RWPE1 (cell line): ENCODE measurements at places on chromosomes 3 and 15.

- DNase-seq: no peak
Measured at GRCh38 chr3:4600493-4600892, 107.3 kb downstream of the ITPR1 start.

GRCh38 chr3:94336046-94336753, 273.3 kb downstream of the NSUN3 start:
- DNase-seq: peak; percentile 19

DNA sequence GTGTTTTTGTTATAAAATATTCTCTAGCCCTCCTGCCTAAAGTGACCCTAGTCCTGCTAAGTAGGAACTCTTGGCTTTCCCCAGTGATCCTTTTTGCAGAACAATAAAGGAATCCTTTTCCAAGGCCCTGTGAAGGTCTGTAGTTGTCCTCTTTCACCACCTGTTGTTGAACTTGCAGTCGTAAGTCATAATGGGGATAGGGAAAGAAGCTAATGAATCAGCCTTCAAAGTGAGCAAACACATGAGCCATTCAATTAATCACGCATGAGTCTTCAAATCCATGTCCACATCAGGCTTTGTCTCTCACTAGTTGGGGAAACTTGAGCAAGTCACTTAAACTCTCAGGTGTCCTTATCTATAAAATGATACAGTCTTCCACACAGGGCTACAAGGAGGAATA, 27.6 kb downstream of the ZNF860 start:
- peak; percentile 25 for DNase-seq

DNA sequence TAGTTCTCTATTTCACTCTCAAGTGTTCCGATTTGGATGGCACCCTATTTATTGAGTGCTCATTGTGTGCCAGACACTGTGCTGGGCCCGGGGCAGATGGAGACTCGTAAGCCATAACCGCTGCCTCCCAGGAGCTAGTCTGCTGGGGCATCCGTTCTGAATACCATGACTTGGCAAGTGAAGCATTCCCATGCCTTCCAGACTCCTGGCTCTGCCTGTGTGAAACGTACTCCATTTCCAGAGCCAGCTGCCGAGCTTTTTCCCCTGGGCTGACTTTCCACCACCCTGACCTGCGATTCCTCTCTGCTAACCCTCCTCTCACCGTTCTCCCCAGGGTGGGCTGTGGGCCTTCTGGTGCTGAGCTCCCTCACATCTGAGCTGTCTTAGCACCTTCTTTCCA, 303.1 kb upstream of the CTDSPL start:
- DNase-seq: no peak

DNA sequence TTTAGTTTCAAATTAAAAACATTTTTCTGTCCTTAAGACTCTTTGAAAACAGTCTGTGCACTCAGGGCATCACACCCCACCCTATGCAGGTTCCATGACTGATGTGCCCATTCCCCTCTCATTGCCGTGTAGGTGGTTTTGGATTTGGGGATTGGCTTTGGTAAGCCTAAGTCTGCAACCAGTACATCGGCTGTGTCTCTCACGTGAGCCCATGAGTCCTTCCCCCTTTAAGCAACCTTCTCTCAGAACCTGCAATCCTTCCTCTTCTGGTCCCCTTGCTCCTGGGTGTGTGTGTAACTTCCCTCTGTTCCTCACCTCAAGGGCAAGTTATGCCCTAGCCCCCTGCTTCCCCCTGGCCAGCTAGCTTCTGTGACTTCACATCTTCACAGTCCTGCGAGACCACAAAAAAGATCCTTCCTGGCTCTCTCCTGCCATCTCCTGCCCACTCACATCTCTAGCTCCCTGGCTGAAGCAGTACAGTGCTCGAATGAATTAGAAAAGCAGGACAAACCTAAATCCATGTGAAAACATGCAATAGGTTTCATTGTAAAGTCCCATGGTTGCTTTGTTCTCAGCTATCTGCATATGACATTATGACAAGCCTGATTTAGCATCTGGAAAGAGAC, 126.7 kb downstream of the UACA start:
- no peak for DNase-seq

- DNase-seq: peak; percentile 41
Measured at GRCh38 chr15:58770519-58770856, 614 bp upstream of the MINDY2 start.

DNA sequence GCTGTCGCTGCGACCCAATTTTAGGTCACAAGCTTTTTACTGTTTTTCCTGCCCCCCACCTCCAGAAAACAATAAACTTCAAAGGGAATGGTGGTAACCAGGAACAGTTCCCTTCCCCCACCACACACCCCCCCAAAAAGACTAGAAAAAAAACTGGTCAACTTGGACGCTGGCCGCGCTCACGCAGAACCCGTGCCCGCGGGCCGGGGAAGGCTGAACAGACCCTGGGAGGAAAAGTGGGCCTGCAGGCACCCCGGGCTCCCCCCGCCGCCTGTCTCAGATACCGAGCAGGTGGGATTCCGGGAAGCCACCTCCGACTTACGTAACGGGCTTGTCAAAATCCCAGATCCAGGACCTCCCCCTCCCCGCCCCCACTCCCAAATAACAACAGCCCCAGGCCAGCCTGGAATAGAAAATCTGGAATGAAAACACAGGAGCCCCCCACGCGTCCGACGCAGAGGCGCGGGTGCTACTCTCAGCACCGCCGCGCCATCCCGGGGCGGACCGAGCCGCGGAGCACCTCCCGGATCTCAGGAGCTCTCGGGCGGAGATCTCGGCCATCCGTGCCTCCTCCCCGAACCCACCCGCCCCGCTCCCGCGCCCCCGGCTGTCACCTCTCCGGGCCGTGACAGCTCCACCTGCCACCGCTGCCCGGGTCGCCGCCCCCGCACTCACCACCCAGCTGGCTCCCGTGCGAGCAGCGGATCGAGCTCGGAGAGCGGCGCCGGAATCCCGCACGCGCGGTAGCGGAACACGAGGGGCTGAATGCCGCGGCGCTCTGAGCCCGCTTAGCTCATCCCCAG, 557 bp downstream of the DENND4A start:
- DNase-seq: peak; percentile 41

- no peak for DNase-seq
Measured at GRCh38 chr3:28672406-28672805, 323.8 kb upstream of the AZI2 start.

DNA sequence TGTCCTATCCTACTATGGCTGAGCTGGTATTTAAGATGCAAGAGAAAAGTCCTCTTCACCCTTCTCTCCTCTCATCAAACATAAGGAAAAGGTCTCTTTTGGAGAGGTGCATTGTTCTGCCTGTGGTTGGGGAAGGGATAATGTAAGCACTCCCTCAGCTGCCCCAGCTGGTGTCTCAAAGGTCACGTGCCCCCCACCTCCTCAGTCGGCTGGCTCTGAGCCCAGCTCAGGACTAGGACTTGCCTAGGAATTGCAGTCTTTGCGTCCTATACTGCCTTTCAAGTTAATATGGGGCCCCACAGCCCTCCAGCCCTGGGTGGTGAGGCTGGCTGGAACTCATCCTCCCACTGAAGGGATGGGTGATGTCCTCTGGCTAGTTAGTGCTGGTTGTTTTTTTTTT, 29.7 kb downstream of the OR4F15 start:
- no peak for DNase-seq

- DNase-seq: no peak
Measured at GRCh38 chr3:73874606-73875369, 250.0 kb upstream of the PDZRN3 start.

DNA sequence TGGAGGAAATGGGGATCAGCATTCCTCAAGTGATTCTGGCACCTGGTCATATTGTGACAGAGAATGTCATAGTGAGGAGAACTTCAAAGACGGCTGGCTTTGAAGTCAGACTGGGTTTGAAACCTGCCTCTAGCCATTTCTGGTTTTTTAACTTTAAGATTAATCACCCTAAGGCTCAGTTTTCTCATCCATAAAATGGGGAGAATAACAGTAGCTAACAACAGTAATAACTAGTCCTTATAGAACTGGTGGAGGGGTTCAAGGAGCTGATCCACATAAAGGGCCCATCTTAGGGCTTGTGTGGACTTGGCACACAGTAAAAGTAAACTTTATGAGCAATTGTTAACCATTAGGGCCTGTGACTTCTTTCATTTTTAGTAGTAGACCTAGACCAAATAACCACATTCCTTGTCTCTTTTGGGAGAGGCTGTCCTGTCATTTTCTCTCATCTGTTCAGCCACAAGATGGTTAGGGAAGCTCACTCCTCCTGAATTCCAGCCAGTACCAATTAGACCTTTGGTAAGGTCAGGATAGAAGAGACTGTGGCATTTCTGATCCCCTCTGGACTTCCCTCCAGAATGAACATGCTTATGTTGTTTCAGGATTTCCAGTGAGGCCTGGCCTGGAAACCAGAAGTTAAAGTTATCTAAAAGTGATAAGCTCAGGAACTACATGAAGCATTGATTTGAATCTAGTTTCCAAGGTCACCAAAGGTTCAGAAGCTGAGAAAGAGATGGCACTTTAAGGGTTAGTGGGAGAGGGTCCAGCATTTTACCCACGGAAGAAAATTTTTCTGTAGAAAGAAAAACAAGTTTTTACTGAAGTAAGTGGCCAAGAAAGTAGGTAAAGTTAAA, 159.3 kb upstream of the DPH6 start:
- no peak for DNase-seq

- DNase-seq: no peak
Measured at GRCh38 chr15:101709466-101709865, 14.8 kb downstream of the TARS3 start.

- DNase-seq: no peak
Measured at GRCh38 chr3:9778143-9779074, 8.7 kb upstream of the CAMK1 start.

DNA sequence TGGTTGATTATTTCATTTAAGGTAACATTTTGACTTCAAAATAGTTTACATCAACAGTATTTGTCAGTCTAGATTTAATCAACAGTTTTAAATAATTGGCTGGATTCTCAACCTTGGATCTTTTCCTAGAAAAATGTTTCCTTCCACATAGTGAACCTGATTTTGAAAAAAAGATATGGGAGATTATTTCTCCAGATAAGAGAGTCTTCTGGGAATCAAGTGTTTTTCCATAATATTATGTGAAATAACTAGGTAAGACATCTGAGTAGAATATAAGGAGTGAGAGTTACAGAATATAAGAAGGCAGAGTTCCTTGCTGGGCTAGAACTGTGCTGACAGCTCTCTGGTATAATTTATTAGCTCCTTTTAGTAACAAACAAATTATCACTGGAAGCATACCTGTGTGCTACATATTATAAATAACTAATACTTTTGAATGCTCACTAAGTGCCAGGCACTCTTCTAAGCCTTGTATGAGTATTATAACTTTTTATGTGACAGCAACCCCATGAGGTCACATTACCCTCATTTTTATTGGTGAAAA, 18.8 kb upstream of the TNFSF10 start:
- no peak for DNase-seq

DNA sequence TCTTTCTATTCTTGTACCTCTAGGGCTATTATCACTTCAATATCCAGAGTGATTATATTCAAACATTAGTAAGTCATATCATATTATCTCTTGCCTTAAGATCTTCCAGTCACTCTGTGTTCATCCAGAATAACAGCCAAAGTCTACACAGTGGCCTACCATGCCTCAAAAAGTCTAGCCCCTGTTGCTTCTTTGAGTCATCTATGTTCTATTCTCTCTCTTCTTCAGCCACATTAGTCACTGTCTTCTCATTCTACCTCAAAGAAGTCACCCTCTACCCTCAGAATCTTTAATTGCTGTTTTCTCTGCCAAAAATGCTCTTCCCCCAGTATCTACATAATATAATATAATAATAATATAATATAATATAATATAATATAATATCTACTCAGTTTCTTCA, 356.0 kb downstream of the NLGN1 start:
- DNase-seq: no peak

DNA sequence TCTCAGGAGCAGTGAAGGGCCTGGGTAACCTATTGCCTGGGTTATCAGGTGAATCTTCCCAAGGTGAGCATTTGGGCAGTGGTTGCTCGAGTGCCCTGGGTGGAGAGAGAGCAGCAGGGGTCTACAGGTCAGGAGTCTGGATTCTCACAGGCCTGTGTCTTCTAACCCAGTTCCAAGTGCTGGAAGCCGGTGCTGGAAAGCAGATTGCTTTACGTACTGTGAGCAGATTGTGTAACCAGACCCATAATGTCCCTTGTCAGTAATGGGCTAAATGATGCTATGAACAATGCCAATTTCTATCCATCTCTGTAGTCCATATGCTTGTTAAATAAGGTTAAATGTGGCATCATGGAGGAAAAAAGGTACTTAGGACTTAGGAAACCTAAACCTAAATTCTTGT, 106.5 kb downstream of the TPRG1 start:
- no peak for DNase-seq

DNA sequence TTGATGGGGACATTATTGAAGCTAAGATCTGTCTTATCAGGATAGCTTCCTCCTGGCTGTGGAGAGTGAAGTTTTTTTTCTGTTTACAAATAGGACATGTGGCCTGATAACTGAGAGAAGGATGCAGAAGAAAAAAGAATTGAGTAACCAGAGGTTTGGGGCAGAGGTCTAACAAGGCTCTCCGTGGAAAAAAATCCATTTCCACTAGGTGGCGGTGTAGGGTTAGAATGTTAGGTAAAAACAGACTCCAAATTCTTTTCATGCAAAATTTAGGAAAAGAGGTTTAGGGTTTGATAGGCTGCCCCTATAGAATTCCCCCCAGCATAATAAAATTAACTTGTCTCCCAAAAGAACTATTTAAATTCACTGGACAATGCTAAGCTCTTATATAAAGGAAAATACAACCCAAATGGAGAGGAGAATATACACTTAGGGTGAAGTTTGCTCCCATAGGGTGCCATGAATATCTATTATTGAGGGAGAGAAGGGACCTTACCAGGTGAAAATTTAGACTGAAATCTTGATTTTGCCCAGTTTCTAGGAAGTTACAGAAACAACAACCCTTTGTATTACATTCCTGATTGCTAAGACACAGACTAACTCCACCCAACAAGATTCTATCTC, 1560.4 kb downstream of the OTOL1 start:
- DNase-seq: peak; percentile 38

GRCh38 chr3:184129012-184129411, 6.1 kb upstream of the EIF2B5 start:
- no peak for DNase-seq

DNA sequence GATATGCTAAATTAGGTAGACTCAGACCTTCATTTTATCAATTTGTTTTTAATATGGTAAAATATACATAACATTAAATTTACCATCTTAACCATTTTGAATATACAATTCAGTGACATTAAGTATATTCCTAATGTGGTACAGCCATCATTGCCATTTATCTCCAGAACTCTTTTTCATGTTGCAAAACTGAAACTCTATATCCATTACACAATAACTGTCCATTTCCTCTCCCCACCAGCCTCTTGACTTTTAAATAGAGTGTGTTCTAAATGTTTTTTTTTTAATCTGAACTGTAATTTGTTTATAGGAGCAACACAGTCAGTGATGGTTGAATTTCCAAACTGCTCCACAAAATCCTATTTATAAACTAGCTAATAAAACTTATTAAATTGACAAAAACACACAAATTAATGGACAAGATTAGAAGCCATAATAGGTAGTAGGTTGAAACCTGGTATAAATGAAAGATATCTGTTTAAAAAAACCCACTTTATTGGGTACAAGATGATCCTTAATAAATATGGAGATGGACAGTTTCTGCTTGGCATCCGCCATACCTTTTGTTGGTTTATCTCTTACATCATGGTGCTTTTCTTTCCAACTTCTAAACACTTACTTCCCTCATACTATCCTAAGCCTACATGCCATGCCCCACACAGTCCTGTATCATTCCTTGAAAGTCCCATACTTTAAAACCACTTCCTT, 142.4 kb downstream of the ZPLD1 start:
- no peak for DNase-seq

GRCh38 chr15:98791046-98791701, 142.8 kb downstream of the IGF1R start:
- DNase-seq: no peak

GRCh38 chr15:95591270-95591669, 739.2 kb upstream of the NR2F2 start:
- DNase-seq: no peak
